ENCODE measurements at places on chromosomes 7 and 10.
A peak's percentile ranks its signal among the peaks of the same experiment; 100 is the strongest.

GRCh38 chr7:121113288-121113687 is 124.8 kb downstream of the CPED1 start:
- DNase-seq, result no peak

DNA sequence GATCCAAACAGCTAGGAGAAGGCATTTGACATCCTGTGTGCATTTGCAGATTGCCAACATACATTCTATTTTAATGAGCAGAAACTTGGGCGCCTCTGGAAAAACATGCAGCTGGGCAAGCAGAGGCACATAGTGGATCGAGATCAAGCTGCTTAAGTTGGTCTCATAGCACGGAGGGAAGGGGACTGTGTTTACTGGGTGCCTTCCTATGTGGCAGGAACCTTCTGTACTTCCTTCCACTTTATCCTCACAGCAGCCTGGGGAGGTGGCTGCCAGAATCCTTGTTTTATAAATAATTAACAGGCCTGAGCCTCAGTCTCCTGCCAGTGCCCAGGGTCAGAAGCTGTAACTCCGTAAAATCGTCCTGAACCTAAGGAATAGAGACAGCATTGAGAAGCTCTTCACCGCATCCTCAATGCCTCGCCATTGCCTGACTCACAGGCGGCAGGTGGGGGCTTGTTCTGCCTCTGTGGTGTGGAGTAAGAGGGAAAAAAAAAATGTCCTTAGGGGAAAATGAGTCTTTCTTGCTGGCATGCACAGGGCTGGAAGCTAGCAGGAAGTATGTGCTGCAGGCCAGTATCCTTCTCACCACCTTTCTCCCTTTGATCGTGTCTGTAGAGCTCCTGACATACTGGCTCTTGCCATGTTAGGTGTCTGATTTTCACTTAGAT is 6.2 kb downstream of the VWA2 start:
- no peak for DNase-seq

GRCh38 chr7:100085515-100085914 is 3.3 kb upstream of the COPS6 start:
- no peak for DNase-seq

DNA sequence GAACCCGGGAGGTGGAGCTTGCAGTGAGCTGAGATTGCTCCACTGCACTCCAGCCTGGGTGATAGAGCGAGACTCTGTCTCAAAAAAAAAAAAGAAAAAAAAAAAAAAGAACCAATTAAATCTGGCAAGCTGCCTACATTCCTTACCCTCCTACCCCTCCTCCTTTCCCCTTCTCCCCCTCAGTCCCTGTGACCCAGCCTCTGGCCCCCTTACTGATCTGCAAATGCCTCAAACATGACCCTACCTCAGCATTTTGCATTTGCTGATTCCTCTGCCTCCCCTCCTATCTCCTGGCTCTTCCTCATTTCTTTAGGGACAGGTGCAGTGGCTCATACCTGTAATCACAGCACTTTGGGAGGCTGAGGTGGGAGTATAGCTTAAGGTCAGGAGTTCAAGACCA is 19.3 kb downstream of the CDHR3 start:
- no peak for DNase-seq

- no peak for DNase-seq
Measured at GRCh38 chr7:121853307-121853706, 19.7 kb upstream of the PTPRZ1 start.

- DNase-seq, result no peak
Measured at GRCh38 chr10:23742807-23743206, 303.9 kb downstream of the OTUD1 start.

DNA sequence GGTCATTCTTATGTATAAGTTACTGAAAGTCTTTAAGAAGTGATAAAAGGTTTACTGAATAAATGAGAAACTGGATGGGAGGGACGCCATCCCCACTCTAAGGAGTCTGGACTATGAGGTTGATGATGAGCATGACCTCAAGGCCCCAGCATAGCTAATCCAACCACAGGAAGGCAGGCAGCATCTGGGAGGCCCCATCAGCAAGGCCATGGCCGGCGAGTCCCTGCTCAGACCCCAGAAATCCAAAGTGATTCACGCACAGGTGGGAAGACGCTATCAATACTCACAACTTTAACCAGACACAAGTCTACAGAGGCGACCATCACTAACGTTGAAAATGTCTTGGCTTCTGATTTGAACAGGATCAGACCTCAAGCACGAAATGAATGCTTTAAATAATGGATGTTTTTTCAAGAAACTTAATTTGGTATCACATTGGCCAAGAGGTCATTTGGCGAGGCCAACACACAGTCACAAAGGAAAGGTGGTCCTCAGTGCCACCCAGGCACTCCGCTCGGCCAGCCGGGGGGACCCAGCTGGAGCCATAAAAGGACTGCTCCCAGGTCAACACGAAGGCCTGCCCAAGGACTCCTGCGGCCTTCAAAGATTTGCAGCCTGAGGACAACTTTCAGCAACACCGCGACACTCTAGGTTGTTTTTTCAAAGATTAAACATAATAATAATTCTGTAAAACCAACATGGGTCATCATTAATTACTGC is 228.5 kb downstream of the PTPRN2 start:
- DNase-seq, result no peak

DNA sequence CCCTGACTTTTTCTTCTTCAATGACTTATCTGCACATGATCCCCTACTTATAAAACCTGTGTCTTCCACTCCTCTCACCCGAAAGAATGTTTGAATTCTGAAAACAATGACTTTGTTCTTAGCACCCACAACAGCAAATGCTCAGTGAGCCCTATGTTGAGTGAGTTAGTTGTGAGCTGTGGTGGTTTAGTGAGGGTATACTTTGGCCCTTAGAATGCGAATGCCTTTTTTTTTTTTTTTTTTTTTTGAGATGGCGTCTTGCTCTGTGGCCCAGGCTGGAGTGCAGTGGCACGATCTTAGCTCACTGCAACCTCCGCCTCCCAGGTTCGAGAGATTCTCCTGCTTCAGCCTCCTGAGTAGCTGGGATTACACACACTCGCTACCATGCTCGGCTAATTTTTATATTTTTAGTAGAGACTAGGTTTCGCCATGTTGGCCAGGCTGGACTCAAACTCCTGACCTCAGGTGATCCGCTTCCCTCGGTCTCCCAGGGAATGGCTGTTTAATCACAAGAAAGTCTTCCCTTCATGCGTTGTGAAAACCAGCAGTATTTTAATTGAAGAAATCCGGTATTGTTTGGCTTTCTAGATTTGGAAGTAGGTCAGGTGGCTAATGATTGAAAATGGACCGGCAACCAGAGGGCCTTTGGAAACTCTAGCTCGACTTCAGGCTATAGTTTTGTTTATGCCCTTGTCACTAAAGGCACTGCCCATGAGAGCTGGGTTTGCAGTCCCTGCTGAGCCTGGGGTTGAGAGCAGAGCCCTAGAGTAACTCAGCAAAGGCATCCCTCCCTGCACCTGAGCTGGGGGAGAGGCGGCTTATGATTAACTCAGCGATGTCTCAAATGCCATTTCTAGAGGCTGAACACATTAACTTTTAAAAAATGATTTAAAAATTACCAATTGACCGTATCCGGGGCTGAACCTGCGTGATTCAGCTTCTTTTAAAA is 41.3 kb downstream of the CUX1 start:
- no peak for DNase-seq

DNA sequence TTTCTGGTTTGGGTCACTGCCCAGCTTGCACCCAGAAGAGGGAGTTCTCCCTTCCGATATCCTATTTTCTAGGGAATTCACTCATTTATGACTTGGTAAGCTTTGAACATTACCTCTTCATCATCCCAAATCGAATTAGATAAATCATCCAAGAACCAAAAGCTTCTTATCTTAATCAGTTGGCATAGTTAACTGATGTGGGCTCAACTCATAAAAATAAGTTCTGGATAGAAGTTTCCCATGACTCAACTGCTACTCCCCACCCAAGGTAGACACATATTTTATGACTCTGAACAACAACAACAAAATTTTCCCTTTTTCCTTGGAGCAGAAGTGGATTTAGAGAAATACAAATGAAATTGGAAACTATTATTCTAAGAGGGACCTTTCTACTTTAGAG is 102.9 kb upstream of the CCDC6 start:
- DNase-seq, result no peak

GRCh38 chr10:125158275-125158600 is 2.1 kb downstream of the CTBP2 start:
- DNase-seq, result no peak

DNA sequence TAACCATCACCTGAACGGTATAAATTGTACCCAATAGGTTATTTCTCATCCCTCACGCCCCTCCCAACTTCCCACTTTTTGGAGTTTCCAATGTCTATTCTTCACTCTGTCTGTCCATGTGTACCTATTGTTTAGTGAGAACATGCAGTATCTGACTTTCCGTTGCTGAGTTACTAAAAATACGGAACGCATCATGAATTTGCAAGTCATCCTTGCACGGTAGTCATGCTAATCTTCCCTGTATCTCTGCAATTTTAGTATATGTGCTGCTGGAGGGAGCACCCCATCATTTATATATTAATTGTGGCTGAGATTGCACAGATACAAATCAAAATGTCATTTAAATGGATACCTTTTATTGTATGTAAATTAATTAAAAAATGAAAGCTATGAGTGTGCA is 75.7 kb upstream of the SFMBT2 start:
- DNase-seq, result no peak

GRCh38 chr10:76119515-76119914 is 688.1 kb downstream of the LRMDA start:
- no peak for DNase-seq

- no peak for DNase-seq
Measured at GRCh38 chr10:12852687-12853086, 148.8 kb downstream of the CCDC3 start.

GRCh38 chr7:22111661-22112060 is 166.0 kb upstream of the CDCA7L start:
- DNase-seq, result no peak

DNA sequence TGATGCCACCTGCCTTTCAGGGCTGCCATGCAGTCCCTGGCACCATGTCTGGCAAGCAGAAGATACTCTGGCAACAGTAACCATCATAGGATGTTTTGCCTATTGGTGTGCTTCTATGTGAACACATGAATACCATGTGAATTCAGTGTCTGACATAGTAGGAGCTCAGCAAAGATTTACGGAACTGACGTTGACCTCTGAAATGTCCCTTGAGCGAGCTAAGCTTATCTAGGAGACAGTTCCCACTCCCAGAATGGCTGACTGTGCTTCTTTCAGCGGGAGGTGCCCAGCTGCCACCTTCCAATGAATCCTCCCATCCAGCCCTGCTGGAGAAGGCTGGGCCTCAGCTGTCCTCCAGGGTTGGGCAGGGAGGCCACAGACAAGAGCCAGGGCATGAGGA is 71.2 kb upstream of the LRRC18 start:
- DNase-seq, result no peak

DNA sequence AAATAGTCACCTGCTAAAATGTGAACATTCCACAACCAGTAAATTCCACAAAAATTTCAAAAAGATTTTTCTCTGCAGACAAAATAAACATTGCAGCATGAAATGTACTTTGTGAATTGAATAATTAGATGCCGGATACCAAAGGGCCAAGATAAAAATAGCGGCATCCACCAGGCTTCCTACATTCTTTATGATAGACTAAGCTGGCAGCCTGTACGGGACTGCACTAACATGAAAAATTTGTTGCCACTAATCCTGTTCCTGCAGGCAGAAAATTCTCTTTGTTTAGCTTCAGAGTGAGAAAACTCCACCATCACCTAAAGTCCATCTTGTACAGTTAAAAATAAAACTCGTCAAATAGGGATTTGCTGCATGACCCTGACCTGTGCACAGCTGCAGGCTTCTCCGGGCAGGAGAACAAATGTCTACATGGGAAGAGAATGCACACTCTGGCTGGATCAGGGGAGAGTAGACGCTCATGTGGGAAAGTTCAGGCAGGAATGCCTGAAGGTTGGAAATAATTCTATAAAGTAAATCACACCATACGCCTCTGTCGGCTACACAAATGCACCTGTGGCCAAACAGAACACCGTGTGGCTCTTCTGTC is 15.6 kb upstream of the ADO start:
- no peak for DNase-seq

- peak; percentile 39 for DNase-seq
Measured at GRCh38 chr7:121547544-121548092, 151.5 kb upstream of the FAM3C start.

DNA sequence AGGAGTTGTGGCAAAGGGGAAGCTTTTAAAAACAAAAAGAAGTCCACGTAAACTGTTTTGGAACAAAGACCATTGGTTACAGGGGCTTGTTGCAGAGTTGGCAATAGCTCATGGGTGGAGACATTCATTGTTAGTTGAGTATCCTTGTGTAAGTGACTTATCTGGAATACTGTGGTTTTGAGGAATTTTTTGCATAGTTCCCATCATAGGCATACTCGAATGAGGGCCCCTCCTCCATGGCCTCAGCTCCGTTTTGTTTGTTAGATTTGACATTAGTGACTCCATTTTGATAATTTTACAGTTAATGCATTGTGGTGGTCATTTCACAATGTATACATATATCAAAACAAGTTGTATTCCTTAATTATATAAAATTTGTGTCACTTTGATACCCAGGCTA is 12.8 kb upstream of the SMKR1 start:
- DNase-seq, result no peak

- no peak for DNase-seq
Measured at GRCh38 chr10:13634207-13634606, 47.4 kb downstream of the PRPF18 start.

DNA sequence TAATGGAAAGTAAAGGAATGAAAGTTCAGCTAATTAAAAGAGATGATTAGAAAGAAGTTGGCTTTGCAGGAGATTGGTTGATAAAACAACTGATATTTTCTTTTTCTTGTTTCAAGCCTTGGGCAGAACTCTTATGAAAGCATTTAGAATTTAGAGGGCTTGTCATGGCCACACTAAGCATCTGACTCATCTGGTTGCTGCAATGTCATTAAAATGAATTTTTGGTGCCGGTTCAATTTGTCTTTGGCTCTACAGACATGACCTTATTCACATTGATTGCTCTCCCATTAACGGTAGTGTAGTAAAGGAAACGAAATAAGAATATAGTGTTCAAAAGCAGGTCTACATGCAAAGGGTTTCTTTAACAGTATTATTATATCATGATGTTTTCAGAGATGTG is 1012.4 kb upstream of the C7orf33 start:
- no peak for DNase-seq

GRCh38 chr7:68200051-68200670 is 1203.5 kb downstream of the TYW1 start:
- no peak for DNase-seq

- DNase-seq, result no peak
Measured at GRCh38 chr10:118592675-118593330, 2.6 kb downstream of the PRLHR start.

- no peak for DNase-seq
Measured at GRCh38 chr10:60535427-60535826, 145.8 kb upstream of the ANK3 start.

DNA sequence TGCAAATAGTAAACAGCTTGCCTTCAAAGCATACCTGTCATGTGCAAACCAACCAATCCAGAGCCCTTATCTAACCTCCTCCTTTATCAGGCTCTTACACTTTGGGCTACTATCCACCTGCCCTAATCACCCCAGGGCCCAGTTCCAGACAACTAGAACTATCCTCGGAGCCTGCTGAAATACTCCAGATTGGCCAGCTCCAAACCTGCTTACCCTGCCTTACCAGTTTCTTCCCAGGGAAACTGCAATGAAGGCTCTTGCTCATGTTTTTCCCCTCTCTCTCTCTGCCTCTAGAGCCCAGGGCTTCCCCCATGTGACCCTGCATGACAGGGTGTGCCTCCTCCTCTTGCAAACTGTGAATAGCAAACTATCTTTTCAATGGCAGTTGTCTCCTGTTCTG is 81.4 kb upstream of the CAPZA2 start:
- DNase-seq, result no peak

GRCh38 chr10:99555825-99556523 is 23.2 kb downstream of the NKX2-3 start:
- DNase-seq, result no peak
